Chondrocyte (in vitro differentiated cells): ENCODE measurements at places on chromosomes 3 and 15. TPM values are rescaled to one million over a fixed set of nuclear protein-coding genes. Genes with fewer than 3 reads are reported as not detected.

The IGDCC3 gene
- total RNA-seq: 0.13 to 0.31 TPM (median 0.27 TPM) in 3 replicates

The MEIS2 gene
- total RNA-seq: 28.3 to 76.9 TPM (median 30.2 TPM) in 3 replicates

- no peak for DNase-seq
Measured at GRCh38 chr15:87207251-87207650, 1049.3 kb downstream of the NTRK3 start.

GRCh38 chr3:124108446-124108845 lies 116.5 kb upstream of the ROPN1 start:
- DNase-seq: no peak

DNA sequence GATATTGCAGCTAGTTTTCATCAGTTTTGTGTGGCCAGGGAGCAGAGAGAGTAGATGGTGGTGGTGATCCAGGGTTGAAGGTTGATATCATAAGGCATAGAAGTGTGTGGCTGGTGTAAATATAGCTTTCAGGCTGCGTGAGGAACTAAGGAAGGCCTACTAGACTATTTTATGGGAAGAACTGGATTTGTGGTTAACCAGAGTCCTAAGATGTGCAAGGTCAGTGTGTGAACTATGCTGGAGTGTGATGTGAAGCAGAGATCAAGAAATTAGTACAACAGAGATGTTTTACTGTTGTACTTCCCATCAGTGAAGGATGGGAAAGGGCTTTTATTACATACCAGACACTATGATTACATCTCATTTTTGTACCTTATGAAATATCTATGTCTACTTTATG lies 41.5 kb downstream of the MAPK6 start:
- no peak for DNase-seq

DNA sequence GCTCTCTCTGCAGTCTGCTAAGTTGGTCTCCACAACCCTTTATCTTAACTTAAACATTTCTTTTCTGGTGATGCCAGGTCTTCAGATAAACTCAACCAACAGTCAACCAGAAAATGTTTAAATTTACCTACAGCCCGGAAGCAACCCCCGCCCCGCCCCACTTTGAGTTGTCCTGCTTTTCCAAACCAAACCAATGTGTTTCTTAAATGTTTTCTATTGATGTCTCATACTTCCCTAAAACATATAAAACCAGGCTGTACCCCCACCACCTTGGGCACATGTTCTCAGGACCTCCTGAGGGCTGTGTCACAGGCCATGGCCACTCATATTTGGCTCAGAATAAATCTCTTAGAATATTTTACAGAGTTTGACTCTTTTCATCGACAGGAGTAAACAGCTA lies 13.2 kb upstream of the GPR160 start:
- no peak for DNase-seq

DNA sequence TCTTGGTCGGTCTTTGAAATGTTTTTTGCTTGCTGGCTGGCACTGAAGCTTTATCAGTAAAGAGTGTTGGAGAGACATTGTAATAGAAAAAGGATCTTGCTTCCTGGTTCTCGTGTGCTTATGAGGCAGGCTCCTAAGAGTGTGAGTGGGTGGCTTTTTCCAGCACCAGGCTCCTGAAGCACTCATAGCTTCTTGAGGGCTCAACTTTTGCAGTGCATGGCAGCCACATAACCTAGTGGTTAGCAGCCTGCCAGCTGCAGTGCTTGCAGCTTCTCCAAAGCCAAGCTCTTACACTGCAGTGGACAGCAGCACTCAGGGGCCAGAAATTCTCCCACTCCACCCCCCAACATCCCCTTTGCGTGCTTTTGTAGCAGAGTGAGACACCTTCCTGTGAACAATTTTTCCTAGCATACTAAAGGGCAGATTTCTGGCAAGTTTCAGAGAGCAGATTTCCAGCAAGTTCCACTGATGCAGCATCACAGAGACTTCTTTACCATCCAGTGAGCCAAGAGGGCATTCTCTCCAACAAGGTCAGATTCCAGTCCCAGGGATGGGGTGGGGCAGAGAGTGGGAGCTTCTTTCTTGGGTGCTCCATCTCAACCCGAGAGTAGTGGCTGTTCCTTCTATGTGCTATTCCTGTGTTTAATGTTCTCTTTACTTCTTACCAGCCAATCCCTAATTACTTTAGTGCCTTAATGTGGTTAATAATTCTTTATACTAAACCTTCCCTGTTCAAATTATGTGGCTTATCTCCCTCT lies 15.8 kb upstream of the ARHGEF26 start:
- no peak for DNase-seq
